ENCODE measurements at places on chromosomes 4 and X.

DNA sequence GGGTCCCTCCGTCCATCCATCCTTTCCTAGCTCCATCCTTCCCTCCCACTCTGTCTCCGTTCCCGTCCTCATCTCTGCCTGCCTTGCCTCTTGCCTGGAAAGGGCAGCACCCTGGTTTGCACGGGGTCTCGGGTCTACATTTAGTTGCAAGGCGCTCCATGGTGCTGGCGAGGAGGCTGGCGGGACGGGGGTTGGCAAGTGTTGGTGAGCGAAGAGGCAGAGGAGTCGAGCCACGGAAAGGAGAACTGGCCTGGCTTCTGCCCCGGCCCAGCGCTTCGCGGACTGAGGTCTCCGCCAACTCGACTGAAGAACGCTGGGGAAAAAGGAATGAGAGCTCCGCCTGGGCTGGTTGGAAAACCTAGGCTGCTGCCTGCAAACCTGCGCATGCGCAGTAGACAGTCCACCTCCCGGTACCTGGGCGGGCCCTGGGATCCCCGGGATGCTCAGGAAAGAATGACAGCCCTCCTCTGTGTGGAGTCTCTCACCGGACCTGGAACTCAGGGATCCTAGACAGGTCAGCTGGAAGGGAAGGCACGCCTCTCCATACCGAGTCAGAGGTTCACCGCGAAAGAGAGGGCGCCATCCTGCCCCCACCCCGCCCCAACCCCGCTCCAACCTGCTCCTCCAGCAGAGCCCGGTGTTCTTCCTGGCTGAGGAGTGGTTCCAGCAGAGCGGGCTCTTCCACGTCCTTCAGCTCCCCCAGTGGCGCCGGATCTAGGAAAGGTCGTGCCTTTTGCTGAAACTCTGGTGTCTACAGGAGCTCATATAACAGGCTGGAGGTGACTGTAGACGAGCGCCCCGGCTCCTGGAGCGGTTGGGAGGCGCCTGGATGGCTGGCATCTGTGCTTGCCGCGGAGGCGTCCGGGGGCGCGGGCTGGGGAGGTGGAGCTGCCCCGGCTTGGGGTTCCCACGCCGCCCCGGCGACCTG, 6.0 kb downstream of the FRG2 start:
- no peak overlapping the region for H3K27ac ChIP-seq
- H3K4me1 ChIP-seq, result peaks cover 5% of the 10 kb centered on the region
- no peaks in the 10 kb centered on the region for H3K36me3 ChIP-seq

GRCh38 chr4:4689694-4690440, 148.0 kb upstream of the STX18 start:
- no peak overlapping the region for H3K4me3 ChIP-seq
- H3K27me3 ChIP-seq, result no peaks in the 10 kb centered on the region
- no peaks in the 10 kb centered on the region for H3K36me3 ChIP-seq
- no peak overlapping the region for H3K27ac ChIP-seq
- no peak for DNase-seq
- no peaks in the 10 kb centered on the region for H3K4me1 ChIP-seq

GRCh38 chr4:182878633-182879495, 38.3 kb downstream of the DCTD start:
- peaks cover 12% of the 10 kb centered on the region for H3K4me1 ChIP-seq
- no peak for DNase-seq
- no peak overlapping the region for H3K4me3 ChIP-seq

GRCh38 chrX:42837101-42837726, 59.3 kb upstream of the PPP1R2C start:
- H3K36me3 ChIP-seq, result no peaks in the 10 kb centered on the region
- no peak overlapping the region for H3K4me3 ChIP-seq
- H3K4me1 ChIP-seq, result no peaks in the 10 kb centered on the region
- no peaks in the 10 kb centered on the region for H3K27me3 ChIP-seq

- H3K36me3 ChIP-seq, result no peaks in the 10 kb centered on the region
These were observed 15.0 kb downstream of the BRCC3 start for GRCh38 chrX:155086202-155086840.

All from liver (tissue), 10 donors.